ENCODE measurements at places on chromosomes 12 and 14.

DNA sequence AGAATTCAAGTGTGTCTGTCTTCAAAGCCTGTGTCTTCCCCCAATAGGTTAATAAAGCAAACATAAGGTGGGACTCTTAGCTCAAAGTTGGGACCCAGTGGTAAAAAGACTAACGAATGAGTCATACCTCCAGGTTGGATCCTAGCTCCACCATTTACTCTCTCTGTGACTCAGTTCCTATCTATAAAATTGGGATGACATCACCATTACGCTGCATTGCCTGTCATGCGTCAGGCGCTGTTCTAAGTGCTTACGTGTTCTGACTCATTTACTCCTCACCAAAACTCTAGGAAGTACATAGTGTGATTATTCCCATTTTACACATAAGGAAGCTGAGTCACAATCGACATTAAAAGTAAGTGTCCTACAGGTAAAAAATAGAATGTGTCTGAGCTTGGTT, 915.8 kb downstream of the VRK1 start:
- DNase-seq: no peak

DNA sequence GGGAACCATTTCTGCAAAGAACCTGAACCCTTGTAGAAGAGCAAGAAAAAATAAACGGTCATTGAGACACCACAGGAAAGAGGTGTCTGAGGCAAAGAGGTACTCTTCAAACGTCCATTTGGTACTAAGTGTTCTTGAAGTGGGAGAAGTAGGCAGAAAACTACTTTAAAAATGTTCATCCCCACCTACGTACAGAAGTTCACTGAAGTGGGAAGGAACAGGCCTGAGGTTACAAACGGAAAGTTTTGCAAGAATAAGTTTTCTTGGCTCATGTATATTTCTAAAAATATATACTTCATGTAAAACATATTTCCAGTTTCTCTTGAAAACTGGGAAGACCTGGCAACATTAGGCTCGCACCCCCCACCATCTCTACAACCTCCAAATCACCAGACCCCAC, 61.2 kb downstream of the STXBP6 start:
- DNase-seq: no peak

DNA sequence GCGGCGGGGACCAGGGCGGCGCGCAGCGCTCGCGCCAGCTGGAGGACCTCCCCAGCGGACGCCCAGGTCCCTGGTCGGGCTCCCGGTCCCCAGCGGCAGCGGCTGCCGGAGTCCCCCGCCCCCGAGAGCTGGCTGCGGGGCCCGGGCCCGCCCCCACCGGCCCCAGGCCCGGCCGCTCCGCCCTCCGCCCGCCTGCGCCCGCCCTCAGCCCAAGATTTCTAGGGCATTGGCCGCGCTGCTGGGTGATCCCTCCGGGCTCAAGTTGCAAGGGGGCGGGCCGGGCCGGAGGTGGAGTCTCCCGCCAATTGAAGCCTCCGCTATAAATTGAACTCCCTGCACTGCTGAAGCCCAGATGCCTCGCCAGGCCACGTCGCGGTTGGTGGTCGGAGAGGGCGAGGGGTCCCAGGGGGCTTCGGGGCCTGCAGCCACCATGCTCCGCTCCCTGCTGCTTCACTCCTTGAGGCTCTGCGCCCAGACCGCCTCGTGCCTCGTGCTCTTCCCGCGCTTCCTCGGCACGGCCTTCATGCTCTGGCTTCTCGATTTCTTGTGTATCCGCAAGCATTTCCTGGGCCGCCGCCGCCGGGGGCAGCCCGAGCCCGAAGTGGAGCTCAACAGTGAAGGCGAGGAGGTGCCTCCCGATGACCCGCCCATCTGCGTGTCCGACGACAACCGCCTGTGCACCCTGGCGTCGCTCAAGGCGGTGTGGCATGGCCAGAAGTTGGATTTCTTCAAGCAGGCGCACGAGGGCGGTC, at the start of gene DIO3:
Gene DIO3 (plus strand): TSS at position 351 of the 752 bp plus-strand sequence.
- no peak for DNase-seq

DNA sequence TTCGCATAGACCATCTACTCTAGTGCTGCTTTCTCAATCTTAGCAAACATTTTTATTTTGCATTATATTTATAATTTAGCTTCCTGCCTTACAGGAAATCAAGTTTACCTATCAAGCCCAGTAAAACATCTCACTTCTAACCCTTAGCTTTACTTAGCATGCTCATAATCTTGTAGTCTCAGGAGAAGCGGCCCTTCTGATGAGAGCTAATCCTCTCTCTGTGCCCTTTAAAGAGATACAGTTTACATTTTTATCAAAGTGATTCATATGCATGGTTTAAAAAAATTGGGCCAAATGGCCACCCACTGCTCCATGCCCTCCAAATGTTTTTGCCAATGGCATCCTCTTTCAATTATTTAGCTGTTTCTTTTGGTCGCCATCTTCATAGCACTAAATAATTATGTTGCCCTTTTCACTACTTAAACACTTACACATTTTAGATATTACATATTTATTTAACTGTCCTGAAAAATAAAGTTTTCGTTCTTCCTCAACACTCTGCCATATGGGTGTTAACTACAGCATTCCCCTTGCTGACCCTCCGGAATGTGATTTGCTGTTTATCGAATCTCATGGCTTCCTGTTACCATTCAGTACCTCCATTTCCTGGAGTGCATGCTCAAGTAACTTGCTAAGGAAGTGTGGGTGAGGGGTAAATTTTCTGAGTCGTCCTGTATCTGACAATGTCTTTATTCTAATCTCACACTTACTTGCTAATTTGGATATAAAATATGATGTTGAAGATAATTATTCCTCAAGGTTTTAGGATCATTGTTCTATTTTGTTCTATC, 29.3 kb downstream of the YLPM1 start:
- no peak for DNase-seq

All from cortex of kidney (tissue), 1 donor.